ENCODE measurements at places on chromosomes 16 and 17. TPM values are rescaled to one million over a fixed set of nuclear protein-coding genes. Genes with fewer than 3 reads are reported as not detected.
A peak's percentile ranks its signal among the peaks of the same experiment; 100 is the strongest.

RASL10B gene
- polyA plus RNA-seq: 6.3 TPM

DNA sequence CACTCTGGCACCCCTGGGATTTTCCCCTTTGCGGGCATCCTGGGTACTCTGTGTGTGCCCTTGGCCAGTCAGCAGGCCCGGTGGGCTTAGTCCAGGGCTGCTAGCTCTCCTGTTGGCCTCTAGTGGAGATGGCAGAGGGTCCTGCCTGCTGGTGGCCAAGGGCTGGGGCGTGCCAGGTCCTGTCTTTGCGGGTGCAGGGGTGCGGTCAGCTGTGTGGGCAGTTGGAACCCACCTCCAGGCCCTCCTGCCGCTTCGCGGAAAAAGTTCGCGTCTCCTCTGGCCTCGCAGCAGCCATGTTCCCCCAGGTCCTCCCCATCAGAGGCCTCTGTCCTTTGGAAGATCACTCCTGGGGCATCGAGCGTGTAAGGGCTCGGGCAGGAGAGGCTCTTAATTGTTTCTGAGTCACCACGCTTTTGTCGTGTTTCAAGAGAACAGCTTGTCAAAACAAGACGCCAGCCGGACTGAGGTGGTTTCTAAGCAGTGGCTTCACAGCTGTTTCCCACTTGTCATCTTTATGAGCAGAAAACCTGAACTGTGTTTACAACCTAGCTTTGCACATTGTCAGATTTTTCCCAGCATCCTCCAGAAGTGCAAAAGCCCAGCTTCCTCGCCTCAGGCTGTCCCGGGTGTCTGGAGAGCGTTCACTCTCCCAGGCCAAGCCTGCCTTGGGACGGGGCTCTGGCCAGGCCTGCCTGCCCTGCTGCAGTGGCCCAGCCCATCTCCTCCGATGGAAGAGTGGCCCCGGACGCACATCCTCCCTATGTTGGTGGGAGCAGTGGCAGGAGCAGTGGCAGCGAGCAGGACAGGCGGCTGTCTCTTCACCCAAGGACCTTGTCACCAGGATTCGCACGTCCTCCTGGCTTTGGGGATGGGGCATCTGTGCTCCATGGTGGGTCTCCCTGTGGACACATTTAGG, 5.0 kb upstream of the DNASE1L2 start:
- no peaks in the 10 kb centered on the region for H3K4me1 ChIP-seq
- H3K27ac ChIP-seq: no peak overlapping the region
- no peaks in the 10 kb centered on the region for H3K27me3 ChIP-seq
- no peak overlapping the region for H3K4me3 ChIP-seq
- H3K36me3 ChIP-seq: peaks cover 4% of the 10 kb centered on the region

- DNase-seq: no peak
- no peak overlapping the region for H3K27ac ChIP-seq
- no peaks in the 10 kb centered on the region for H3K27me3 ChIP-seq
- H3K36me3 ChIP-seq: no peaks in the 10 kb centered on the region
- H3K4me3 ChIP-seq: no peak overlapping the region
Observed at GRCh38 chr17:30858556-30859250, 26.9 kb downstream of the ATAD5 start.

DNA sequence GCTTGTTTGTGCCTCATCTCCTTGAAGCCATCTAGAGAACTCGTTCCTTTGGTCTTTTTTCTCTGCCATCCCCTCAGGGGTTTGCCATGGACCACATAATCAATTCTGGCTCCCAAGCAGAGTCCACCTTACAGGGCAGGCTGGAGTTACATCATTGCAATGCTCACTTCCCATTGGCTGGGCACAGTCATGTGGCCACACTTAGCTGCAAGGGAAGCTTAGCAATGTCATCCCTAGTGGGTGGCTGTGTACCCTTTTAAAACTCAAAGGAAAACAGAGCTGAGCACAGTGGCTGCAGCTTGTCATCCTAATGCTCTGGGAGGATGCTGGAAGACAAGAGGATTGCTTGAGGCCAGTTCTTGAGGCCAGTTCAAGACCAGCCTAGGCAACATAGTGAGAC, 41.9 kb upstream of the POLR3E start:
- no peak overlapping the region for H3K4me3 ChIP-seq
- H3K36me3 ChIP-seq: peaks cover 14% of the 10 kb centered on the region
- no peak for DNase-seq
- no peaks in the 10 kb centered on the region for H3K27me3 ChIP-seq
- no peaks in the 10 kb centered on the region for H3K4me1 ChIP-seq
- no peak overlapping the region for H3K27ac ChIP-seq

GRCh38 chr16:20844588-20844987, 38.3 kb downstream of the REXO5 start:
- no peaks in the 10 kb centered on the region for H3K27me3 ChIP-seq
- no peaks in the 10 kb centered on the region for H3K36me3 ChIP-seq
- no peak for DNase-seq
- no peak overlapping the region for H3K4me3 ChIP-seq
- H3K4me1 ChIP-seq: no peaks in the 10 kb centered on the region

DNA sequence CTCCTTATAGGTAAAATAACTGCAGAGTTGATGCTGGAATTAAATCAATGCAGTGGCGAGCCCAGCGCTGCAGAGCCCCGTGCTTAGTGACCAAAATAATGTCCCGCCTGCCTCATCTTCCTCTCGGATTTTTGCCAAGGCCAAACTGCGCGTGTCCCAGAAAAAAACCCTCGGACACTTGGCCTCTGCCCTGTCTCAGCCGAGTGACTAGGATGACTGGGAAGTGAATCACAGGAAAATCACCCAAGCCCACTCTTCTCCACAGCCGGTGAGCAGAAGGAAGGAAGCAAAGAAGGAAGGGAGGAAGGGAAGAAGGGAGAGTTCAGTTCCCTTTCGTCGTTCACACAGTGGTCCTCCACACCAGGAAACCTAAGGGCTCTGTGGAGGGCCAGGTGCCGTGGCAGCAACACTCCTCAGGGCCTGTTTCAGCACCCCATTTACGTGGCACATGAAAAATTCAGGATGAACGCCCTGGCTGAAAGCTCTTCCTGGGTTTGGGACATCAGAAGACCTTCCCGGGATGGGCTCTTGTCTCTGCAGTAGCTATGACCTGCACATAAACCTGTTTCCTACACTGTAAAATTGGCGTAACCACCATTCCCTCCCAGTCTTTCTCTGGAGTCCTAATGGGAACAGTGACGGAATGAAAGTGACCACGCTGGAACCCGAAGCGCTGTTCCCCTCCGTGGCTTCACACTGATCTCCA, 25.4 kb upstream of the HOXB13 start:
- H3K4me1 ChIP-seq: no peaks in the 10 kb centered on the region
- H3K27ac ChIP-seq: no peak overlapping the region
- H3K27me3 ChIP-seq: peaks cover 12% of the 10 kb centered on the region
- no peak for DNase-seq
- no peaks in the 10 kb centered on the region for H3K36me3 ChIP-seq

DNA sequence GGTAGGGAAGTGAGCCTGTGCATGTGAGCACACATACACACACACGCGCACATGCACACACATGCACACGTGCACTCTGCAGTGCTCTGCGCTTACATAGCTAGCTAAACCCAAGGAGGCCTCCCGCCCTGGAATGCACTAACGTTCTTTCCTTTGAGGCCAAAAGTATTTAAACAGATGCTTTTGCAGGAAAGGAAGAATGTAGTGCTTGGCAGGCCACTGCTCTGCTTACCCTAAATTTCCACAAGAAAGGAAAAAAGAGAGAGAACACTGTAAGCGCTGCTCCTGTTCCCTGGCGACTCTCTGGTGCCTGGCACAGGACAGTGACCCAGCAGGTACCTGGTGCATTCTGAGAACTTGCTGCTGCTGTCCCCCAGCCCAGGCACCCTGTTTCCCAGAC, 31.3 kb upstream of the MRPS23 start:
- H3K4me1 ChIP-seq: no peaks in the 10 kb centered on the region
- H3K27me3 ChIP-seq: no peaks in the 10 kb centered on the region
- no peak for DNase-seq
- no peak overlapping the region for H3K4me3 ChIP-seq
- peaks cover 5% of the 10 kb centered on the region for H3K36me3 ChIP-seq
- peak overlapping the region; percentile 44 for H3K27ac ChIP-seq

DNA sequence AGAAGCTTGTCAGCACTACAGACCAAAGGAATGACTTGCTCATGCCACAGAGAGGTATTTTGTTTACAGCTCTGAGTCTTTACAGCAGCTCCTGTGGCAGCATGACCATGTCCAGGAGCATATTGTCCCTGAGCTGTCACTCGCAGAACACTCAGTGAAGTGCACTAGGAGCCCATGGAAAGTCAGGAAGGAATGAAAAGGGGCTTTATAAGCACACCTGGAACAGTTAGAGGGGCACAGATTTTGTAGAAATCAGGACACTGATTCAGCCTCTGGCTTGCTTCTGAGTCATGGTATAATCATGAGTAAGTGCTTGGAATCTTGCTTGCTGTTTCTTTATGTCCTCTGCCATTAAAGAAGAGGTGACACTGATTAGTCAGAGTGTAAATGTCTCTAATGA, 41.0 kb downstream of the TADA2A start:
- DNase-seq: no peak
- peaks cover 4% of the 10 kb centered on the region for H3K36me3 ChIP-seq
- peaks cover 1% of the 10 kb centered on the region for H3K4me1 ChIP-seq
- H3K27ac ChIP-seq: no peak overlapping the region
- H3K27me3 ChIP-seq: no peaks in the 10 kb centered on the region
- H3K4me3 ChIP-seq: no peak overlapping the region

GRCh38 chr16:47043970-47044684, 70.7 kb upstream of the DNAJA2 start:
- DNase-seq: no peak
- no peaks in the 10 kb centered on the region for H3K36me3 ChIP-seq
- H3K27me3 ChIP-seq: no peaks in the 10 kb centered on the region

GRCh38 chr16:70759666-70760065, 41.3 kb downstream of the VAC14 start:
- H3K27ac ChIP-seq: no peak overlapping the region
- H3K4me1 ChIP-seq: no peaks in the 10 kb centered on the region
- peaks cover 19% of the 10 kb centered on the region for H3K36me3 ChIP-seq
- no peak for DNase-seq
- H3K4me3 ChIP-seq: no peak overlapping the region
- no peaks in the 10 kb centered on the region for H3K27me3 ChIP-seq

AATK gene
- polyA plus RNA-seq: 24.3 TPM

DNA sequence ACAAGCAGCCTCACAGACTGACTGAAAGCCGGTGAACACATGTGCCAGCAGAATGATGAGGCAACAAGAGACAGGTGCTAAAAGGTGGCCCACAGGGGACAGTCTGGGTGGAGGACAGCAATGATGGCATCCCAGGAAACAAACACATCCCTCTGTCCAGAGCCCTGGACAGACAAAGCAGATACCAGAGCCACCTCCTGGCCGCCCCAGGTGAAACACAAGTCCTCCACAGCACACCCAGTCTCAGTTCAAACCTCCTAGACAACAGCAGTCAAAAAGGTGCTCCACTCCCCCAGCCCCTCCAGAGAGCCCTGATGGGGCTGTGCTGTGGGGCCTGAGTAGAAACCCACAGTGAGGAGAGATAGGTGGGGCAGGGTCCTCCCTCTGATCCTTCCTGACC, 20.3 kb upstream of the CDH5 start:
- no peaks in the 10 kb centered on the region for H3K4me1 ChIP-seq
- no peak overlapping the region for H3K4me3 ChIP-seq
- H3K36me3 ChIP-seq: no peaks in the 10 kb centered on the region
- no peaks in the 10 kb centered on the region for H3K27me3 ChIP-seq

GRCh38 chr17:10169290-10169689, 29.1 kb downstream of the GAS7 start:
- no peaks in the 10 kb centered on the region for H3K36me3 ChIP-seq
- H3K27ac ChIP-seq: no peak overlapping the region
- no peak overlapping the region for H3K4me3 ChIP-seq
- DNase-seq: no peak

NDEL1 gene
- 14.4 TPM for polyA plus RNA-seq

- no peaks in the 10 kb centered on the region for H3K4me1 ChIP-seq
- no peaks in the 10 kb centered on the region for H3K36me3 ChIP-seq
- no peaks in the 10 kb centered on the region for H3K27me3 ChIP-seq
- no peak overlapping the region for H3K4me3 ChIP-seq
- DNase-seq: no peak
- no peak overlapping the region for H3K27ac ChIP-seq
Observed at GRCh38 chr16:86027373-86028126, 128.6 kb downstream of the IRF8 start.

DNA sequence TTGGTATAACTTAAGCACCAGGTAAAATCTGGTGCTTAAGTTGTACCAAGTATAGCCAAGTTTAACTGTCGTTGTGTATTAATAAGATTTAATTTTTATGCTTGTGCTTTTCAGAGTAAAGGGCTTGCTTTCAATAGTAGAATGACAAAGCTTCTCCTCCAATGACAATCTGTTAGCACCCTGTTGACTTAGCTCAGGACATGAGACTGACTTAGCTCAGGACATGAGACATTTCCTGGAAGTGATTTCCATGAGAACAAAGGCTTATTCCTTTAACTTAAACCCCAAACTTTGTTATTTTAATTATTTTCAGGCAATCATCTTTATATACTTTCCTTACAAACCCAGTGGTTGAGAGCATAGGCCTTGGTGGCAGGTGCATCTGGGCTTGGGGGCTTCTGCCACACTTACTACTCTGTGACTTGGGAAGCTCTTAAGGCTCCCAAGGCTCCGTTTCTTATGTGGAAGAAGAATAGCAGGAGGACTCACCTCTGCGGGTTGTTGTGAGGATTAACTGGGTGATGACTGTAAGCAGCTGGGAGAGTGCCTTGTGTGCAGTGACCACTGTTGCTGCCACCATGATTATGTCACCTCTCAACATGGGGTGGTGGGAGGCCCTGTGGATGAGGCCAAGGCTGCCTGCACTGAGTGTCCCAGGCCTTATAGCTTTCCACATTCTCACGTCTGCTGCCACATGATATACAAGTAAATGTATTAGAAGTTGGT, 59.4 kb upstream of the CMIP start:
- H3K27me3 ChIP-seq: no peaks in the 10 kb centered on the region
- no peak for DNase-seq
- H3K27ac ChIP-seq: no peak overlapping the region
- no peak overlapping the region for H3K4me3 ChIP-seq

- no peaks in the 10 kb centered on the region for H3K36me3 ChIP-seq
- DNase-seq: no peak
- no peaks in the 10 kb centered on the region for H3K27me3 ChIP-seq
- no peak overlapping the region for H3K4me3 ChIP-seq
- H3K27ac ChIP-seq: no peak overlapping the region
Observed at GRCh38 chr16:67525176-67525860, 3.3 kb upstream of the RIPOR1 start.

WWP2 gene
- polyA plus RNA-seq: 35.5 TPM

- H3K4me3 ChIP-seq: no peak overlapping the region
- H3K27me3 ChIP-seq: no peaks in the 10 kb centered on the region
- DNase-seq: no peak
- H3K36me3 ChIP-seq: peaks cover 7% of the 10 kb centered on the region
- no peak overlapping the region for H3K27ac ChIP-seq
Observed at GRCh38 chr17:17793378-17794214, 43.2 kb downstream of the SREBF1 start.

DNA sequence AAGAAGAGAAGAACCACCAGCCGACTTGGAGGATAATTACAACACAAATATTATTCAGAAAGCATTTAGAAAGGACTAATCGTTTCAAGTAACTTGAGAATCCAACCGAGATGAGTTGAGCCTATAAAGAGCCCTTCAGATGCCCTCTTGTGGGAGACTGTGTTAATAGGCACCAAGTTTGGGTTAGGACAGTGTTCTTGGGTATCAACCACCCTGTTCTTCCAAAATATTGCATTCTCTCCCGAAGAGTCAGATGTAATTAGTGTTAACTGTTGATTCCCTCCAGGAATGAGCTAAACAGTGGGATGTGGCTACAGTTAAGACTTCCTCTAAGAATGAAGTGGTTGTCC, 87.8 kb upstream of the NOL11 start:
- no peak overlapping the region for H3K27ac ChIP-seq
- H3K36me3 ChIP-seq: no peaks in the 10 kb centered on the region
- no peak overlapping the region for H3K4me3 ChIP-seq
- DNase-seq: no peak

CBLN1 gene
- 2.1 TPM for polyA plus RNA-seq

GRCh38 chr16:89623511-89624261, 10.2 kb downstream of the DPEP1 start:
- H3K36me3 ChIP-seq: no peaks in the 10 kb centered on the region
- no peak for DNase-seq
- no peaks in the 10 kb centered on the region for H3K4me1 ChIP-seq
- no peak overlapping the region for H3K4me3 ChIP-seq
